ENCODE measurements at places on chromosomes 1 and 21.

DNA sequence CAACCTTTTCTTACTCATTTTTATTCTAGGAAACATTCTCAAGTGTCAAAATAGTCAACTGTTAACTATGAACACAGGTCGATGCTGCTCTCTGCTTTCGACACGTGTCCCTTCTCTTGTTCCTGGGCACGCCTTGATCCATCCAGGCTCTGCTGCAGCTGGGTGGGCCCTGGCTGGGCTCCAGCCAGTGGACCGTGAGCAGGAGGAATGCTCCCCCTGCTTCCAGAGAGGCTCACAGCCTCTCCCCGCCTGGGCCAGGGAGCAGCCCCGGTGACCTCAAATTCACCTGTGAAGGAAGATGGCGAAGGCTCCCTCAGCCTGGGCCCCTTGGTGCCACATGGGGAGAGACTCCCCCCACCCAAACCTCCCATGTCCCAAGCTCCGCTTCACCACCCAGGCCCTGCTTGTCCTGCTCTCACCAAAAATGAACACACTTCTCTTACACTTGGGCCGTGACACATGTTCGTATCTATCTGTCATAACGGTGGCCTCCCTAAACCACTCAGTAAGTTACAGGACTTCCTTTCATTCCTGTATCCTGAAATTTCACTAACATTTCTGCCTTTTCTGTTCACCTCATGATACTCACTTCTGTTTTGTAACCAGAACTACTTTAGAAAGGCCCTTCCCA is 24.6 kb upstream of the ADARB1 start:
- DNase-seq = no peak

DNA sequence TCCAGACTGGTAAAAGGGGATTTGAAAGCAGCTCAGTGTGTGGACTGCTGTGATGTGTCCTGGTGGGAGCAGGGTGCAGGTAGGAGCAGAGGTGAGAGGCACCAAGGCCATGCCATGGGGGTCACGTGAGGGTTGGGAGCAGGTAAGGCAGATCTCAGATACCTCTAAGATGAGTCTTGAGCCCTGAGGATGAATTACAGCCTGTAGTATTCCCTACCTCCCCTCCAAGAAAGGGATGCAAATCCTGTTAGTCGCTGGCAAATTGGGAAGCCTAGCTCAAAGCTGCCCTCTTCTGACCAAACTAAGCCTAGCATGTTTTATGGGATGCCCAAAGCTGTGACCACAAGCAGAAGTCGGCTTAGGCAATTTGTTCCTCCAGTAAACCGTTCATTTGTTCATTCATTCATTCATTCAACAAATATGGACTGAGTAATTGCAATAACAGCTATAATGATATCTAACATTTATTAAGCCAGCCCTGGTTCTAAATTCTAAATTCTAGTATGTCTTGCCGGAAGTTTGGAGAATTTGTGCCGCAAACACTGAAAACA is 3.9 kb upstream of the NUAK2 start:
- no peak for DNase-seq

- DNase-seq = peak; percentile 100
Observed at GRCh38 chr1:66563941-66564630, 30.1 kb downstream of the SGIP1 start.

- DNase-seq = no peak
Observed at GRCh38 chr1:27071049-27071416, 58.4 kb upstream of the TENT5B start.

DNA sequence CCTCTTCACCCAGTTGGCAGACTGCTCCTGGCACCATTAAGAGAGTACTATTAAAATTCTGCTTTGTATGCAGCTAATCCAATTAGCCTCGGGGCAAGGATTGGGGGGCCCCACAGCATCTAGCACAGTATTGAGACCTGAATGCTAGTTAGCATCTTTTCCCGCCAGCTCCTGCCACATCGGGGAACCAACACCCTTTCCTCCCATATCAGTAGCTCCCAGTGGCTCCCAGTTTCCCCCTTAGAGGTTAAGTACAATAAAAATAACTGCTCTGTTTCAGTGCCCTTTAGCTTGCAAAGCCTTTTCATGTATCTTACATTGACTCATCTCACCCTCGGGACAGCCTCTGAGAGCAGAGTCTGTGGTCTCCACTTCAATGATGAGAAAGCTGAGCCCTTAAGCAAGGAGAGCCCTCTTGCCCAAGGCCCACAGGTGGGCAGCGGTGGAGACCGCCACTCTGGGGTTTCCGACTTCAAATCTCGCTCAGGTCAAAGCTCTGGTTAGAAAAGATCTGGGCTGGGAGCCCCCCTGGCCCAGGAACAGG is 4.2 kb upstream of the PMVK start:
- DNase-seq = no peak

DNA sequence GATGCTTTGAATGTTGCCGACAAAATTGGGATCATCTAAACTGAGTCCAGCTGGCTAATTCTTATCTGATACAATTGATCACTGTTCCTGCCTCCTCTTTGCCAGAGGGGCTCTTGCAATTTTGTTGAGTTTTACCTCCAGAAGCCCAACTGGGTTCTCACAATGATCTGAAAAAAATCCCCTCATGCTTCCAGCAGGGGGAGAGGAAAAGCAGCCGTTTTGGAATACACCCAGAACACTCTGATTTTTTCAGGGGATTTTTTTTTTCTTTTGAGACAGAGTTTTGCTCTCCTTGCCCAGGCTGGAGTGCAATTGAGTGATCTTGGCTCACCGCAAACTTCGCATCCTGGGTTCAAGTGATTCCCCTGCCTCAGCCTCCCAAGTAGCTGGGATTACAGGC is 13.9 kb upstream of the RERE start:
- DNase-seq = no peak

DNA sequence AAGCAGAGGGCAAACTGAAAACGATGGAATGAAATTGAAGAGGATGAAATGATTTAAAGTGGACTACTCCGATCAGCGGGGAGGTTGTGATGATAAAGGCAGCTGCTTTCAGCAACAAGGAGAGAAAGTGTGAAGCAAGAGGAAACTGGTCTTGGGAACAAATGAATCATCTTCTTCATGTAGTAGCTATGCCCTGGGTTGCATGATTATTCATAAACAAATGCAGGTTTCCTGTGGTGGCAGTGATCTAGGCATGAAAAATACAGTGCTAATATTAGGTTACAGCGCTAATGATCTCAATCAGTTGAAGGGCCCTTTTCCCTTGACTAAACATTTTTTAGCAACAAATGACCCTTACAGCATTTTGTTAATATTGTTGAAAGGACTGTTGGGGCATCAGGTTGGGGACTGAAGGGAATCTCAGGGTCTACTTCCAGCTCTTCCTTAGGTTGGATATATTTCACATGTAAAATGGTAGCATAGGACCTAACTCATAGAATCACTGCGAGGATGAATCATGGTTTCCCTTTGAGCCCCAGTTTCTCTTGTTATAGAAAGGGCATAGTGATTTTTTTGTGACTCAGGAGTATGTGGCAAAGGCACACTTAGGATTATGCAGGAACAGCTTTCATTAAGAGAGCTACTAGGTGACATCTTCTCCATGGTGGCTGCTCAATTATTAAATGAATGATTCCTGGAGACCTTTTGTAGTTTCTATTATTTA is 1.9 kb upstream of the ZFYVE9 start:
- peak; percentile 86 for DNase-seq

GRCh38 chr1:216325946-216326345 is 97.3 kb downstream of the USH2A start:
- DNase-seq = no peak

GRCh38 chr21:15275615-15276235 is 210.9 kb upstream of the NRIP1 start:
- no peak for DNase-seq

- DNase-seq = no peak
Observed at GRCh38 chr1:73333847-73334503, 864.0 kb downstream of the LRRIQ3 start.

DNA sequence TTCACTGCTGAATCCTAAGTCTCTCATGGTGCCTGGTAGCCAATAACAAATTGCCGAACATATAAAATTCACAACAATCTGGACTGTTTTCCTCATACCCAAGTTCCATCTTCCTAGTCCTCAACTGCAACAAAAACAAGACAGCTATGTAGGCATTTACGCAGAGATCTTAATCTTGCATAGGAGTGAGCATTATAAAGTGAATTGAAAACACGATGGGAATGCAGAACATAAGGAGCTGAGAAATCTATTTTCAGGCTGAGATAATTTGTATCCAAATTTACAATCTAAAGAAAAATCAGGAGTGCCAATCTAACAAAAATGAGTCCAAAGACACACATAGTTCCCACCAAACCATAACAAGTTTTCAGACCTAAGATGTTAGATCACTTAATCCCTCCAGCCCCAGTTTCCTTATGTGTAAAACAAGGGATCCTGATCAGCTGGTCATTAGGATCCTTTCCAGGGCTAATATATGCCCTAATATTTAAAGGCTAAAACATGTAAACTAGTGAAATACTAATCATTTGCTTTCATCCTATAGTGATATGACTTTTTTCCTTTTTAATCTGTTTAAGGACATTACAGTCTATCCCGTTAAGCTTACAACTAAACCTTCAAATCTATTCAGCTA is 1.9 kb downstream of the SLC16A1 start:
- DNase-seq = no peak

GRCh38 chr1:16078925-16079656 is 5.6 kb upstream of the FAM131C start:
- DNase-seq = no peak

DNA sequence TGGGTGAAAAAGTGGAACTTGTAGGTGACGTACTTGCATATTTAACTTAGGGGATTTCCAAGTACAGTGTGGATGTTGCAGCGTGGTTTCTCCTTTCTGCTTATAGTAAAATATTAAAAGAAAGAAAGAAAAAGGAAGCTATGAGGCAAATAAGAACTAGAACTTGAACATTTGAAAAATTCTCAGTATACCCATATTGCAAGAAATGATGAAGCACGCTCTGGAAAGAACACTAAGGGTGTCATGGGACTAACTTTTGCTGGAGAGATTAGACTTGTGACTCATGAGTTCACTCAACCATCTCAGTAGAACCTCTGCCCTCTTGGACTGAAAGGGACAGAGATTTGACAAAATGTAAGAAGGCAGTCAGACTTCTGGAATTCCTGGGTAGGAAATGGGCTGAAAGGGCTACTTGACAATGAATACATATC is 704.5 kb upstream of the ADGRL4 start:
- no peak for DNase-seq

DNA sequence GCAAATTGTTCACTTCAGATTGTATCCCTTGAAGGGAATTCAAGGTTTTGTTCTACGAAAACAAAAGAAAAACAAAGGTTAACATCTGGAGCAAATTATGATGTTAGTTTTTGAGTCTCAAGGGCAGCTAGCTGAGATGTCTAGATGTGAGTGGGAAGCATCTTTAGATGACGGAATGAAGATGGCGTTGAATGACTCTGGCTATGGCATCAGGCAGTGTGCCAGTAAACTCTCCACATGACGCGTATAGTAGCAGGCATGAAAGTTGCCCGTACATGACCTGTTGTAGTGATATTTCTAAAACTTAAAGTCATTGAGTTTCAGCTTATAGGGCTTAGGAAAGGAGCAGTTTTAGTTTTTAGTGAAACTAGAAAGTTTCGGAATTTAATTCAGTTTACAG is 12.3 kb upstream of the SDC3 start:
- DNase-seq = no peak

- no peak for DNase-seq
Observed at GRCh38 chr1:226047495-226047894, 15.0 kb upstream of the H3-3A start.

DNA sequence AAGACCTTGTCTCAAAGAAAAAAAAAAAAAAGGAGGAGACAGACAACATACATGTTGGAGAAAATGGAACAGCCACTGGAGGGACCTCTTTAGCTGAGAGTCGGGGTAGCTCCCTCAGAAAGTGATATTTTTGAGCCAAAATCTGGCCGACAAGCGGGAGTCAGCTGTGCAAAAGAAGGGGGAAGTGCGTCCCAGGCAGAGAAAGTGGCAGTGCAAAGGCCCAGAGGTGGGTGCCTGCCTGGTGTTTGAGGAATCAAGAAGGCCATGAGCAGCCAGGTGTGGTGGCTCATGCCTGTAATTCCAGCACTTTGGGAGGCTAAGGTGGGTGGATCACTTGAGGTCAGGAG is 6.1 kb upstream of the CROCC start:
- DNase-seq = no peak

- DNase-seq = no peak
Observed at GRCh38 chr1:117544509-117545109, 61.2 kb upstream of the TENT5C start.

DNA sequence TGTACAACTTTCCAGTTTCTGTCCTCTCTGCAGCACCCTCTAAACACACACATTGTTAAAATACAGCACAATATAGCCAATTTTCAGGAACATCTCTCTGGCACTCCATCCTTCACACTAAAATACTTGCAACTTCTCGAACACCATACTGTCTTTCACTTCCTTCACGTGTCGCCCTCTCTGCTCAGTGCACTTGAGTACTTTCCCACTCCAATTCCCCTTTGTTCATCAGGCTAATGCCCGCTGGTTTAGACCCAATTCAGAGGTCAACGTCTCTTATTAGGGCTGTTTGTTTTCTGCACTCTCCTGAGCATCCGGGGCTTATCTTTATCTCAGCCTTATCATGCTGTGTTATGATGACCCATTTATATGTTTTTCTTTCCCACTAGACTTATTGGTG is 238.2 kb upstream of the SGIP1 start:
- no peak for DNase-seq

DNA sequence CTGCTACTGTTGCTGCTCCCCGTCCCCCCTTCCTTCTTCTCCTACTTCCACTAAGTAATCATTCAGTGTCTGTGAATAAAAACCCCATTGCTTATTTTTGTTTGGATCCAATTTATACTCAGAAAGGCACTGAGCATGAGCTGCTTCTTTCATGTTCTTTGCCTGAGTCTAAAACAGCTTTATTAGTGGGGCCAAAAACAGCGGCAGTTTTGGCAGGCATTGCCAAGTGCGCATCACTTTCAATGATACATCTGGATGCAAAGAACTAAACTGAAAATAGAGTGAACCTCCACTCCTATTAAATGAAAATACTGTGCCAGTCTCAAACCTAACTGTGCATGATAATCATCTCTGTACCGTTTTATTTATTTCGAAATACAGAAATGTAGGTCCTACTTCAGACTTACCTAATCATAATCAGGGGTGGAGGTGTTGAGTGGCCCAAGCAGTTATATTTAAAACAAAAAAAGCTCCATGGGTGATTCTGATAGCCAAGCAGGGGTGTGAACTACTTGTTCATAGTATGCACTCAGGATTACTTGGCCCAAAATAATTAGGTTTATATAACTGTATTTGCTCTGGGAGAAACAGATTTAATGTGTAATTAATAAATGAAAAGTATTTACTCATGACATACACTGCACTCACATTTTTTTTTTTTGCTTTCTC is 48.4 kb downstream of the NEK7 start:
- no peak for DNase-seq

- DNase-seq = peak; percentile 72
Observed at GRCh38 chr1:247007511-247008405, at the start of gene ZNF695. Gene ZNF695 (minus strand): TSS chr1:247008057. CDS start chr1:247007908, 149 bp downstream.

- no peak for DNase-seq
Observed at GRCh38 chr1:74333244-74333643, 98.1 kb downstream of the TNNI3K start.

DNA sequence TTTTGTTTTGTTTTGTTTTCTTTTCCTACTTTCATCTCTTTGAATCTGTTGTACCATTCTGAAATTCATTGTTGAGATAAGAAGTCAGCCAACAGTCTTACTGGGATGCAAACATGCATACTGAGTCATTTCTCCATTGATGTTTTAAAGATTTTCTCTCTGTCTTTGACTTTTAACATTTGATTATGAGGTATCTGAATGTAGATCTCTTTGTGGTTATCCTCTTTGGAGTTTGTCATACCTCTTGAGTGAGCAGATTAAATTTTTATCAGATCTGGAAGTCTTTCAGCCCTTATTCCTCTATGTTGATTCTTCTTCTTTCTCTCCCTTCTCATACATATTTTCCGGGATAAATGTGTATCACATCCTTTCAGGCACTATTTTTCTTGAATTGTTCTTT is 406.9 kb upstream of the NCAM2 start:
- DNase-seq = no peak
